ENCODE measurements at places on chromosomes 4 and X. TPM values are rescaled to one million over a fixed set of nuclear protein-coding genes. Genes with fewer than 3 reads are reported as not detected.

Gene CFAP47
- total RNA-seq, result not detected

Gene SMIM10
- total RNA-seq, result not detected

Gene C4orf54
- total RNA-seq, result not detected

Gene LNX1
- not detected for total RNA-seq

Gene CLCN5
- total RNA-seq, result 2.4 TPM

Gene TMEM184C
- 31.5 TPM for total RNA-seq

Gene APLN
- not detected for total RNA-seq

Data from CD4-positive, alpha-beta memory T cell (primary cell).